ENCODE measurements at places on chromosomes 16 and 17. TPM values are rescaled to one million over a fixed set of nuclear protein-coding genes. Genes with fewer than 3 reads are reported as not detected.

HCRT gene
- total RNA-seq = not detected

HBQ1 gene
- not detected for total RNA-seq

GP2 gene
- not detected for total RNA-seq

KRTAP2-2 gene
- total RNA-seq = not detected

DPEP3 gene
- not detected for total RNA-seq

DNA sequence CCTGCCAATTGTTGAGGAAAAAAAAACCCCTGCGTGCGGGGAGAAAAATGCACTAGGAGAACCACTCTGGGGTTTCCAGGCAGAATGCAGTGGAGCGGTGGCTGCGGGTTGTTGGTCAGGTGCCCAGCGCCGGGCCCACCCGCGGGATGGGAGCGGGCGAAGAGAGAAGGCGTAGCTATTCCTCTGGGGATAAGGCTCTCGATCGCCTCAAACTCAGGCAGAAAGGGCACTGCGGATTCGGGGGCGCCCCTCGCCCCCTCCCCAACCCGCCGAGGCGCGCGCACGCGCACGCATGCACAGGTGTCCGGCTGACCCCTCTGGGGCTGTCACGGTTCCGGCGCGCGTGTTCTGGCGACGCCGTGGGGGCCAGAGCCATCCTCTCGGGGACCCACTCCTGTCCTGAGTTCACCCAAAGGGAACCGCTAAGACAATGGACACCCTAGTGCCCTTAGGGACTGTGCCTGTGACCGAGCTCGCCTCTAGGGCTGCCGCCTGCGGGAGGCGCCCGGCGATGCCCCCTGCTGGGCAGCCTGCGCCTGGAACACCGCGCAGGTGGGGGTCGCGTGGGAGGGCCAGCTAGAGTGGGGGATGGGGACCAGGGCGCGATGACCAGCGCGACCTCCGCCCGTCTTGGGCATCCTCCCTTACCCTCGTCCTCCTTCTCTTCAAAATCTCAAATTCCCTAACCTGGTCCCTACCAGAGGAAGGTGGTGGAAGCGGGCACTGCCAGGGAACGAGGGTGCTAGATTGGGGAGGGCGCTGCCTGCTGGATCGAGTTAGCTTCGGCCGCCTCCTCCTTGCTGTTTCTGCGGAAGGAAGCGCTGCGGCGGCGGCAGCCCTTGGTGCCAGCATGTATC, 14.4 kb upstream of the CBX8 start:
- no peak overlapping the region for H3K27ac ChIP-seq
- no peaks in the 10 kb centered on the region for H3K36me3 ChIP-seq
- H3K4me1 ChIP-seq = no peaks in the 10 kb centered on the region
- no peak overlapping the region for H3K4me3 ChIP-seq
- H3K27me3 ChIP-seq = peaks cover 77% of the 10 kb centered on the region

DNA sequence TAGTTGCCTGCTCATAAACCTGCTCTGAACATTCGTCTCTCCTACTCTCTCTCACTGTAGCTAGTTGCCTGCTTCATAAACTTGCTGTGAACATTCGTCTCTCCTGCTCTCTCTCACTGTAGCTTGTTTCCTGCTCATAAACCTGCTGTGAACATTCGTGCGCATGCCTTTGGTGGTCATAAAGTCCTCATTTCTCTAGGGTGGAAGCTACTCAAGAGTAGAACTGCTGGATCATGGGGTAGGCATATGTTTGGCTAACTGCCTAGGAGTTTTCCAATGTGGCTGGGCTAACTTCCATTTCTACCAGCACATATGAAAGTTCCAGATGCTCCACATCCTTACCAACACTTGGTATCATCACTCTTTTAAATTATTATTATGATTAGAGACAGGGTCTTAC, 174.6 kb upstream of the RPH3AL start:
- peaks cover 8% of the 10 kb centered on the region for H3K36me3 ChIP-seq
- H3K27ac ChIP-seq = no peak overlapping the region
- H3K27me3 ChIP-seq = no peaks in the 10 kb centered on the region
- H3K4me1 ChIP-seq = no peaks in the 10 kb centered on the region
- H3K4me3 ChIP-seq = no peak overlapping the region
- DNase-seq = no peak

DNA sequence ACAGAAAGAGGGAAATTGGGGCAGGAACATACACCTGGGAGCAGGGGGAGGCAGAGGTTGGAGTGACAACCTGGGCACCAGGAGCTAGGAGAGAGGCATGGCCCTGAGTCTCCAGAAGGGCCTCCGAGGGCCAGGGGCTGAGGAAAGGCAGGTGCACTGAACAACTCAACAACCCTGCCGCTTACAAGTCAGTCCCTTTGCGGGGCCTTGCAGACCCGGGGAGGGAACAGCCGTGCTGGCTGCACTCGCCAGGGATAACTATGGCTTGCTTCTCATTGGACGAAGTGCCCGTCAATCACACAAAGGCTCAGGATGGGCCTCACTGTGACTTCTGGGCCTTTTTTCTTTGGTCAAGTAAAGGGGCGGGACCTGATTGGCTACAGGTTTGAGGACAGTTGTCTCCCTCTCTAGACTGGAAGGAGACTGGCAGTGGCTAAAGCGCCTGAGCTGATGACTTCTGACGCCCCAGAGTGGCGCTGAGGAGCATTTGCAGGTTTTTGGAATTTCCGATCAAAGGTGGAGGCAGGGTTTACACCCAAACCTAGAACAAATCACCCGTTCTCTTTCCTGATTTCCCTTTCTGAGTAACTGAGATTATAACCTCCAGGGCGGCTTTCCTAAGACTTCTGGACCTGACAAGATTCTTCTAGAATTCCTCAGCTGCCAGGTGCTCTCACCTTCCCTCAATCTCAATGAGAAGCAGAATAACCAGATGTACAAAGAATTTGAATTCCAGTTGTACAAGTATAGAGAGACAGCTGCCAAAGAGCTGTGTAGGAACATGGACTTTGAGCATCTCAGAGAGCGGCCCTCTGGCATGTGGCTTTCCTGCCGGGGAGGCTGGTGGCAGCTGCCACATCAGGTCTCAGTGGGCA, 27.6 kb upstream of the ST6GALNAC2 start:
- no peak overlapping the region for H3K4me3 ChIP-seq
- no peaks in the 10 kb centered on the region for H3K27me3 ChIP-seq
- no peak overlapping the region for H3K27ac ChIP-seq
- no peak for DNase-seq

DNA sequence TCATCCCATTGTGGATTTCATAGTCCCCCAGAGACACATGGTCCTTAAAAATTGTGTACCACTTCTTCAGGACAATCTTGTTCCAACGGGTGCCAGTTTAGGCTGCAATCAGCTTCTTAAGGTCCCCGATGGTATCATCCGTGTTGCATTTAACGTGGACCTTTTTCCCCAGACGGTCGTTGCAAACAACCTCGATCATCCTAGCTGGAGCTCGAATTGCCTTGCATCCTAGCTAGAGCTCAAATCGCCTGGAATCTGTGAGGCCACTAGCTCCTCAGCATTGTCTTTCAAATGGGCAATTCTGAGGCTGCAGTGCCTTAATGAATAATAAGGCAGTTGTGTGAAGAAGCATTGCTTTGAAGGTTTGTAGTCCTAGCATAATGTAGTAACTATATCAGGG, 37.7 kb upstream of the RHBDL3 start:
- H3K4me1 ChIP-seq = no peaks in the 10 kb centered on the region
- H3K27me3 ChIP-seq = no peaks in the 10 kb centered on the region
- H3K27ac ChIP-seq = no peak overlapping the region
- H3K36me3 ChIP-seq = no peaks in the 10 kb centered on the region

GRCh38 chr17:79406316-79406715, 204.5 kb downstream of the RBFOX3 start:
- no peak for DNase-seq
- no peak overlapping the region for H3K4me3 ChIP-seq
- peaks cover 24% of the 10 kb centered on the region for H3K27me3 ChIP-seq
- no peaks in the 10 kb centered on the region for H3K4me1 ChIP-seq
- H3K27ac ChIP-seq = no peak overlapping the region

- DNase-seq = no peak
- H3K36me3 ChIP-seq = 0 out of 2 replicates have a peak, but pooled peaks cover 2% of the 10 kb centered on the region
- H3K4me3 ChIP-seq = no peak overlapping the region
- no peak overlapping the region for H3K27ac ChIP-seq
- no peaks in the 10 kb centered on the region for H3K27me3 ChIP-seq
These were observed 24.0 kb downstream of the PDIA2 start for GRCh38 chr16:306911-307370.

DNA sequence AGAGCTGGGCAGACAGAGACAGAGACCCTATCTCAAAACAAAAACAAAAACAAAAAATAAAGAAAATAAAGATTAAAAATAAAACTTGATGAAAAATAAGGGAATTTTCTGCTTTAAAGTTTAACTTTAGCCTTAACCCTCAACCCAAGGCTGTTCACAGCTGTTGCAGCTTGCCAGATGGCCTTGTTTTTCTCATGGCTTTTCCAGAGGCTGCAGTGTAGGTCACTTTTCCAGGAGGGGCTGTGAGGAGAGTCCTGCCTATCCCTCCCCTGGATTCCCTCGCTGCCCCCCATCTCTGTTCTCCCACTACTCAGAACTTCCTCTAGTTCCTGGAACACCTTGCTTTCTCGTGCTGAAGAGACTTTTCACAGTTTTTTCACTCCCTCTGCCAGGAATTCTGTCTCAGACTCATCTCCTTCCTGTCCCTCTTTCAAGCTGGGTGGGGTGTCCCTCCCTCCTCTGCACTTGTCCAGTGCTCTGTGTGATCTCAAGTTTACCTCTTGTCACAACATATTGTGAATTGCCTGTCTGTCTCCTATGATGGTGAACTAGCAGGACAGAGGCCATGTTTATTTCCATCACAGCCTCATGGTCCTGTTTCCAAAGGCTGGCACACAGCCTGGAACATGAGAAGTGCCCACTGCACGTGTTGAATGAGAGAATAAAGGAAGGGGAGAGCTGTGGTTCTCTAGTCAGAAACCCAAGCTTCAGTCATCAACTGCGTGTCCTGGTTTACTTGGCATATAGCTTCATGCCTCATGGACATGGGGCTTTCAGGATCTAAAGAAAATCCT, 69.9 kb upstream of the MSI2 start:
- no peaks in the 10 kb centered on the region for H3K36me3 ChIP-seq
- H3K27me3 ChIP-seq = no peaks in the 10 kb centered on the region
- H3K4me3 ChIP-seq = no peak overlapping the region
- no peak for DNase-seq
- no peaks in the 10 kb centered on the region for H3K4me1 ChIP-seq
- H3K27ac ChIP-seq = no peak overlapping the region

- no peak overlapping the region for H3K4me3 ChIP-seq
- no peaks in the 10 kb centered on the region for H3K27me3 ChIP-seq
- H3K36me3 ChIP-seq = no peaks in the 10 kb centered on the region
- H3K27ac ChIP-seq = no peak overlapping the region
- DNase-seq = no peak
These were observed 11.5 kb downstream of the RUSF1 start for GRCh38 chr16:31496670-31497069.

DNA sequence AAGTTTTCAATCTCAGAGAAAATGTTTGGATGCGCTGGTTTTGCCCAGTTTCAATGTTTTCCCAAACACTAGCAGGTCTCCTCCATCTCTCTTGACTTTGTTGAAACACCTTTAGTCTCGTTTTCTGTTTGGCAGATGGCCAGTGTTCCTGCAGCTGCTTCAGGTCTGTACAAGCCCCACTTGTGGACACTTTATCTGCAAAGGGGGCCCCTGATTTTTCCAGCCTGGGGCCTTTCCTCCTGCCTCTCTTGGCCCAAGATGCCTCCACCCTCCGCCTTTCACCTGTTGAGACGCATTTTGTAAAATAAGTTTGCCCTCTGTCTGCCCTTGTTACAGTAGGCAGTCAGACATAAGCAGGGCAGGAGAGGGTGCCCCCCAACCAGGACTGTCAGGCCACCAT, 21.8 kb upstream of the PRM1 start:
- H3K36me3 ChIP-seq = no peaks in the 10 kb centered on the region
- no peak for DNase-seq
- no peaks in the 10 kb centered on the region for H3K27me3 ChIP-seq
- no peak overlapping the region for H3K4me3 ChIP-seq
- no peaks in the 10 kb centered on the region for H3K4me1 ChIP-seq
- H3K27ac ChIP-seq = no peak overlapping the region

DNA sequence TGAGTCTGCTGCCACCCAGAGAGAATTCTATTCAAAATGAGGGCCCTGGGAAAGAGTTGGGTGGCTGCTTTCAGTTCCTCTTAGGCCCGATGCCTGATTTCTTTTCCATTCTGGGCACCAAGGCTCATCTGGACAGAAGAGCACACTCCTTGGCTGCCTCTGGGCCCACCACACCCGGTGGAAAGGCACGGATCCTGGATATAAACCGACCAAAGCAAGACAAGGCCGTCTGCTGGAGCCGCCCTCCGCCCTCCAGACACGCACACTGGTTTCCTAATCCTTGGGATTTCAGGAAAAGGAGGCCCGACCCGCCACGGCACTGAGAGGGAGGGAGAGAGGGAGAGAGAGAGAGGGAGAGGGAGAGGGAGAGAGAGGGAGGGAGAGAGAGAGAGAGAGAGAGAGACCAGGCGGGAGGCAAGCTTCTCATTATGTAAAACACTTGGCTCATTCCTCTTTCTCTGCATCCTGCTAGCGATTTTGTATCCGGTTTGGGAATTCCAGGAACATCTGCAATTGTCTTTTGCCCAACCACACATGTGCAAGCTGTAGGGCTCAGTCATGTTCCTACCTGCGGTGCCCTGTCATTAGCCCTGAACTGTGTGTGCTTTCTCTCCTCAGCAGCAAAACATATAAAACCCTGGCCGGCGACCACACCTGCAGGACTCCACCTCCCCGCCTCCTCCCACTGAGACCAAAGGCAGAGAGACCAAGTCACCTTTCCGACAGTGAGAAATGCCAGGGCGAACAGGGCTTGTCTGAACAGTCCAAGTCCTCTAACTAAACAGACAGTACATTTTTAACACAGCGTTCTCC, 347.2 kb downstream of the SOX9 start:
- H3K4me1 ChIP-seq = peaks cover 21% of the 10 kb centered on the region
- peak overlapping the region; percentile 32 for H3K4me3 ChIP-seq
- no peaks in the 10 kb centered on the region for H3K27me3 ChIP-seq
- peak; percentile 53 for DNase-seq
- H3K27ac ChIP-seq = peak overlapping the region; percentile 27
- no peaks in the 10 kb centered on the region for H3K36me3 ChIP-seq

DNA sequence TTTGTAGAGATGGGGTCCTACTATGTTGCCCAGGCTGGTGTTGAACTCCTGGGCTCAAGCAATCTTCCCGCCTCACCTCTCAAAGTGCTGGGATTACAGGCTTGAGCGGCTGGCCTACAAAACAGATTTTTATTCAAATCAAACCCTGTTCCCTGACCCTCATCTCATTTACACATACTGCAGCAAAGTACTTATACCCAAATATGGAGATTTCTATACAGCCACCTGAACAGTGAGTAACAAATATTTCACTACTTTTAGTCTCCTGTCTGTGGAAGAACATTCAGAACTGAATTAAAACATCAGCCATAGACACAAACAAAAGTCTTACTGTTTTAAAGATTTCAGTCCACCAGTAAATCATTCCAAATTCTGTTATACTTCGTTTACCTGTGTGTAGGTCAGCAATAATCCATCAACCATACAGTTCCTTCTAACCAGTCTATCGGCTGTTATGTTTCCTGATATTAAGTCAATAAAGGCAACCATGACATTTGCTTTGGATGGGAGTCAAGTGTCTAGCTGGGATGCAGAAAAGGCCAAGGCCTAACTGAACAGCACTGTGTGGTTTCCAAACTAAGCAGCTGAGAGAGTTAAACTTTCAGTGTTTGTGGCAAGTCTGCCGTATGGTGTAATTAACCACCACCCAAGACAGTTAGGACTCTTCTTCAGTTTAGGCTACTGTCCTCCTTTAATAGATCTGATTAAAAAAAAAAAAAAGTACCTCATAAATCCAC, 22.3 kb downstream of the ERN1 start:
- H3K36me3 ChIP-seq = no peaks in the 10 kb centered on the region
- H3K27me3 ChIP-seq = no peaks in the 10 kb centered on the region
- H3K4me3 ChIP-seq = no peak overlapping the region
- no peak for DNase-seq
- peaks cover 11% of the 10 kb centered on the region for H3K4me1 ChIP-seq
- H3K27ac ChIP-seq = no peak overlapping the region
